Anterior cingulate cortex (tissue), 58 donors: ENCODE measurements at places on chromosomes 3 and 15.

DNA sequence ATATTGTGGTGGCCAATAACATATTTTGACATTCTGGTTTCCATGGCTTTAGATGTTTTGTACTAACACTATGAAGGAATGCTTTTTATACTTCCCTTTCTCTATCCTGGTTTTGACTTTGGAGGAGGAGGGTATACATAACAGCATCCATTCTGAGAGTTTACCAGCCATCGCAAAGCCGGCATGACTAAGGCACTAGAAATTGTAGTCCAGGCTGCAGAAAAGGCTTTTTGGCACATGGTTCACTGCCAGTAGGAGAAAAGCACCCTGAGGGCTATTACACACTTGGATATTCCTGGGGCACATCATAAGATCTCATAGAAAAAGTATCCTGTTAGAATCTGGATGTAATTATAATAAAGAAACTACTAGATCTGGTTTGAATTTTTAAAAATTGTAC is 101.8 kb downstream of the STT3B start:
- no peak for DNase-seq

DNA sequence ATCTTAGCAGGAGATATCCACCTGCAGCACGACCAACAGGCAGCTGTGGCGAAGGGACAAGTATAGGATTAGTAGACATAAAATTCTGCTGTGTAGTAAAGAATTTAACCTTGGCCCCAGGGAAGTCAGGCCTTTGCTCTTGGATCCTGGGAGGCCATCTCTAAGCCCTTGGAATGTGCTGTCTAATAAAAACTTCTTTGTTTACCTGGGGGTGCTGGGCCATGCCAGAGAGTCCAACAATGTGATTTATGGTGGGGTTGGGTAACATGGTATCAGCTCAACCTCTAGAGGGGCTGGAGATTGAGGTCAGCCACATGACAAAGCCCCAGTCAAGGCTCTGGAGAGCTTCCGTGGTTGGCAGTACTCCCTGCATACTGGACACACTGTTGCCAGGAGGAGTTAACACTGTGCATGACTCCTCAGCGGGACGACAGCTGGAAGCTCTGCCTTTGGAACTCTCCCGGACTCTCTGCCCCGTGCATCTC is 52.4 kb downstream of the HEG1 start:
- no peak for DNase-seq

- DNase-seq = no peak
Observed at GRCh38 chr3:188884299-188885043, 287.3 kb upstream of the TPRG1 start.

DNA sequence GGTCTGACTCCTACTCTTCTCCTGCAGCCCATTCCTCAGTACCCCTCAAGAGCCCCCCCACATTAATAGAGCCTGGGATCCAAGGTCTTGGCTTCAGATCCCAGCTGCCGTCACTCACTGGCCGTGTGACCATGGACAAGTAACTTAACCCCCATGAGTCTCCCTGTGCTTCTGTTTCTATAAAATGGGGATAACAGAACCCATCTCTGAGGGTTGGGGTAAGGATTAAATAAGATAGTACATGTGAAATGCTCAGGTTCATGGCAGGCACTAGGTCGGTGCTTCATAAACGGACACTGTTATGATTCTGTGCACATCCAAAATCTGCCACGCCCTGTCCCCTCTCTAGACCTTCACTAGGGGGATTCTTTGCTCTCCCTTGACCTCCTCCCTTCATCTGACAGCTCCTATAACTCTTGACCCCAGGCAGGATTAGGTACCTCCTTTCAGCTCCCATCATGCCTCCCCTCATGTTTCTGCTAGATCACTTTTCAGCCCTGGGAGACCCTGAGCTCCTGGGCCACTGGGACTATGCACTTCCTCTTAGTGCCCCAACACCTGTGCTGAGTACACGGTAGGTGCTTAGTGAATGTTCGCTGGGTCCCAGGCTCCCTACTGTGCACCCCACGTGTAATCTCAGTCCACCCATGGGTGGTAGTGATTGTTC is 1.5 kb downstream of the CAND2 start:
- no peak for DNase-seq

DNA sequence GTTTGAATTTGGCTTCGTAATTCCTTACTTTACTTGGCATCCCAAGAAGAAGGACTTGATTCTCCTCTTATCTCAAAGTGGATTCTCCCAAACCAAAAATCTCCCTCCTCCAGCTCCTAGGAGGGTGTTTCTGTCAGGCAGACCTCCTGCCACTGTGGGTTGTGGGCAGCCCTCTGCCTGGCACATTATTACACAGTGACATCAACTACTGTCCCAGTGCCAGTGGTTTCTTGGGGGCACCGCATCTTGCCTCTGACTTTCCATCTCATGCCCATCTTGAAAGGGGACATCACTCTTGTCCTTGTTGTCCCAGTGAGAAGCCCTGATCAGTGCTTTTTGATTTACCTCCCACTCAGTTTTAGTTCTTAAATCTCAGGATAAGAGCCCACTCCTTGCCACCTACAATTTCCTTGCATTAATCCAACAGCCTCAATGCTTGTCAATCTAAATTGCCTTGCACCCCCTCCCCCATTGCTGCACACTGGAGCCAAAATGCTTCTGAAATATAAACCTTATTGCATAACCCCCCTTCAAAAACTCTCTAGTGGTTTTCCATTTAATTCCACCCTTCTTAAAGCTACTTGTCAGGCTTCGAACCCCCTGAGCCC is 81.0 kb downstream of the TRAK1 start:
- DNase-seq = no peak

- DNase-seq = no peak
Observed at GRCh38 chr3:20515834-20516233, 329.8 kb upstream of the SGO1 start.

- no peak for DNase-seq
Observed at GRCh38 chr3:112354642-112355306, 21.8 kb downstream of the CD200 start.

DNA sequence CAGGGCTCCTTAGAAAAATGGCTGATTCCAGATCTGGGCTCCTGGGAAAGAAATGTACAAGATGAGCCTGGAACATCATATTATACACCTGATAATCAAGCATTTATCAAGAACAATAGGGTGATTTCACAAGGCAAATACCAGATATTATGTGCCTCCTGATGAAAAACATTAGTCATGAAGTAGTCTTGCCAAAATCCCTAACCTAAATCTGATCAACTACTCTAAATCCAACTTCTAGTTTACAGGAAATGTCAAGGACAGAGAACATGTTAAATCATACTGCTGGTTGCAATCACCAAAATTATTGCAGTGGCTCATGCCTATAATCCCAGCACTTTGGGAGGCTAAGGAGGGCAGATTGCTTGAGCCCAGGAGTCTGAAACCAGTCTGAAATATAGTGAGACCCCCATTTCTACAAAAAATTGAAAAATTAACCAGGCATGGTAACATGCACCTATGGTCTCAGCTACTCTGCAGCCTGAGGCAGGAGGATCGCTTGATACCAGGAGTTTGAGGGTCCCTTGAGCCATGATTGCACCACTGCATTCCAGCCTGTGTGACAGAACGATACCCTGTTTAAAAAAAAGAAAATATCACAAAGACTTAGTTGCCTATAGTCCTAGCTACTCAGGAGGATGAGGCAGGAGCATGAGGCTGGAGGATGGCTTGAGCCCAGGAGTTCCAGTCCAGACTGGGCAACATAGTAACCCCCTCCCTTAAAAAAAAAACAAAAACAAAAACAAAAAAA is 34.9 kb upstream of the ATP13A3 start:
- DNase-seq = no peak

DNA sequence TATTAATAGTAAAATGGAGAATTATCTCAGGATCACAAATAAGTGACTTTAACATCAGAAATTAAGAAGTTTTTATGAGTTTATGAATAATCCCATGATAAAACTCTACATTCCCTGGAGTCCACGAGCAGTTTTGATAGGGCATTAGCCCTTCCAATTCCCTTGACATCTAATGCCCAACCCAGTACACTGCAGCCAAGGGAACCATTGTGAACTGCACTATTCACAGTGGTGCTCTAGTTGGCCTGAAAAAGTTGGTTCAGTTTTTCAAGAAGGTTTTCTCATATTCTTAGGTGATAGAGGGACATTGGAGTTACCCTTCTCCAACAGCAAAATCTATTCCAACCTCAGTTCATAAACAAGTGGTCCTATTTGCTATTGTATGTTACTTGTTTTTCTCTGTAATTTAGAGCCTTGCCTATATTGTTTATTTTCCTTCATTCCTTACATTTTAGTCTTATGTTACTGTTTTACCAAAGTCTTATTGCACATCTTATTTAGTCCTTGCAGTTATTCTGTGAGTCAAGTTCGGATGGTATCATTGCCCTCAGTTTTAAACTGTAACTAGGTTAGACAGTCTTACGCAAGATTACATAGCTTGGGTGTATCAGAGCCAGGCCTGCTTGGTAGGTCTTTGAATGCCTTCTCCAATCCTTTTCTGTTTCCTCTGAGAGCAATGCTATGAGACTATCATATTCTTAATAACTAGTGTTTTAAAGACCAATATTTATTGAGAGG is 57.9 kb upstream of the SAMMSON start:
- no peak for DNase-seq

DNA sequence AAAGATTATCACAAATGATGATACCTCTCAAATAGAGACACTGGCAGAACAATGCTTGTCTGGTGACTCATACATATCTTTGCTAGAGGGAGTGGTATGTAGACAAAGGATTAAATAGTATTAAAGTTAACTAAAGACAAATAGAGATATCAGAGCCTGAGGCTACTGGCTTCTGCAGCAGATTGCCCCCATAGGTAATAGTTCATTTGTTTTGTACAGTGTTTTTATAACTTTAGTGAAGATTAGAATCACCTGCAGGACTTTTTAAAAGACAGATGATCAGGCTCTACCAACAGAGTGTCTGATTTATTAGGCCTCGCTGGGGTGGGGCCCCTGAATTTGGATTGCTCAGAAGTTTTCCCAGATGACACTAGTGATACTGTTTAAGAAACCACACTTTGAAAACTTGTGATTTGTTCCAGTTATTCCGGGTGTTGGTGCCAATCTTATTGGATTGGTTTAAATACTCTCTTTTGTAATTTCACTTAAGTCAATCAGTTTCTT is 96.4 kb downstream of the NAALADL2 start:
- no peak for DNase-seq

GRCh38 chr3:16026753-16027152 is 147.7 kb upstream of the GALNT15 start:
- DNase-seq = no peak

DNA sequence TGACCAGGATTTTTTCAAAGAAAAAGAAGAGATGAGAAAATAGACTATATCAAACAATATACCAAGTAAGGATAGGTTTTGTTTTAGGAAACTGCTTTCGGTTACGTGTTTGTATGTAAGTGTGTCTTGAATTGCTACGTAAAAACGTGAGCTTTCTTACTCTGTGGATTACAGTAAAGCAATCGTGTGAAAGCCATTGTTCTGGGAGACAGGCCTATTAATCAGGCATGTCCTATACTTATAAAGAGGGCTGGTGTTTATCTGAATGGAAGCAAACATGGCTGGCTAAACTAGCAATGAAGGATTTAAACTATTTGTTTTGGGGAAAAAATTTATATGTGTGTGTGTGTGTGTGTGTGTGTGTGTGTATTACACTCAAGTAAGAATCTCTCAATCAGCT is 2.6 kb downstream of the EHHADH start:
- no peak for DNase-seq

DNA sequence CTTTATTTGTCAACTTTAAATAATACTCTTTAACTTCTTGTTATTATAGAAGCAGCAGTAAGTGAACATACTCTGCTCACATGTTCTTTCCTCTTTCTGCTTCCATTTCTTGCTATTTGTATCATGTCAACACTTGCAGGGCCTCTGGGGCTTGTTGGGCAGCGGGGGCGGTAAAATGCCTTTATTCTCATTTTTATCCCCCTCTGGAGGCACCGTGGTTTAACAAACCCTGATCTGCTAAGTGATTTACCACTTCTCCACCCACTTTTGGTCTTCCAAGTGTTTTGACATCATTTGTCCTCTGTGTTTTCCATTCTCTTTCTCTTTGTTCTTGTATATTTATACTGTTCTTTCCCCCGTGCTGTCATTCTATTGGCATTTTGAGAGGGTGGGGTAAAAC is 33.9 kb downstream of the SCN10A start:
- no peak for DNase-seq

DNA sequence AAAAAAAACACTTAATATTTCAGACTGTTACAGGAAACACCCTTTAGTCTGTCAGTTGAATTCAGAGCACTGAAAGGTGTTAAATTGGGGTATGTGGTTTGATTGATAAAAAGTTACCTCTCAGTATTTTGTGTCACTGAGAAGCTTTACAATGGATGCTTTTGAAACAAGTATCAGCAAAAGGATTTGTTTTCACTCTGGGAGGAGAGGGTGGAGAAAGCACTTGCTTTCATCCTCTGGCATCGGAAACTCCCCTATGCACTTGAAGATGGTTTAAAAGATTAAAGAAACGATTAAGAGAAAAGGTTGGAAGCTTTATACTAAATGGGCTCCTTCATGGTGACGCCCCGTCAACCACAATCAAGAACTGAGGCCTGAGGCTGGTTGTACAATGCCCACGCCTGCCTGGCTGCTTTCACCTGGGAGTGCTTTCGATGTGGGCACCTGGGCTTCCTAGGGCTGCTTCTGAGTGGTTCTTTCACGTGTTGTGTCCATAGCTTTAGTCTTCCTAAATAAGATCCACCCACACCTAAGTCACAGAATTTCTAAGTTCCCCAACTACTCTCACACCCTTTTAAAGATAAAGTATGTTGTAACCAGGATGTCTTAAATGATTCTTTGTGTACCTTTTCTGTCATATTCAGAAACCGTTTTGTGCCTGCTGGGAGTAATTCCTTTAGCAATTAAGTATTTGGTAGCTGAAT is 17.9 kb downstream of the TMEM43 start:
- no peak for DNase-seq

GRCh38 chr3:138441742-138442141 is 7.3 kb downstream of the ESYT3 start:
- no peak for DNase-seq

DNA sequence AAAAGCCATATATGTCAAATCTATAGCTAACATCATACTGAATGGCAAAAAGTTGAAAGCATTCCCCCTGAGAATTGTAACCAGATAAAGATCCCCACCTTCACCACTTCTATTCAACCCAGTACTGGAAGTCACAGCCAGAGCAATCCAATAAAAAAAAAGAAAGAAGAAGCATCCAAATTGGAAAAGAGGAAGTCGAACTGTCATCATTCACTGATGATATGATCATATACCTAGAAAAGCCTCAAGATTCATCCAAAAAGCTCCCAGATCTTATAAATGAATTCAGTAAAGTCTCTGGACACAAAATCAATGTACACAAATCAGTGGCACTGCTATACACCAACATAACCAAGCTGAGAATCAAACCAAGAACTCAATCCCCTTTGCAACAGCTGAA is 97.4 kb downstream of the CBLB start:
- DNase-seq = no peak

DNA sequence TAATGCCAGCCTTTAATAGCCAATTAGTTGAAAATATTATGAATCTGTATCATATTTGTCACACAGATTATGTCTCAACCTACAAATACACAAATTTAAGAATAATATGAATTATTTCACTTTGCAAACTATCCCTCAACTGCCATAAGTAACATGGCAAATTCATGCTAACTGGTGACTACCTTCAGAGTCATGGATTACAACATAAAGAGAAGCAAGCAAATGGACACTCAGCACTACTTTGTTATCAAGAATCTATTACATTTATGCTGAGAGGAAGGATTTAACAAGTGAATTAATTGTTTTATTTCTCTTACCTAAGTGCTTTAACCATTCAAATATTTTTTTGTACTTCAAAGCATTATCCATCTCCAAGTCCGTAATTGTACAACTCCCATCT is 103.1 kb upstream of the BCL6 start:
- no peak for DNase-seq

- DNase-seq = no peak
Observed at GRCh38 chr3:172139528-172140276, 100.3 kb downstream of the FNDC3B start.
